Gastrocnemius medialis (tissue), 4 donors: ENCODE measurements at places on chromosomes 6 and 20.
A peak's percentile ranks its signal among the peaks of the same experiment; 100 is the strongest.

DNA sequence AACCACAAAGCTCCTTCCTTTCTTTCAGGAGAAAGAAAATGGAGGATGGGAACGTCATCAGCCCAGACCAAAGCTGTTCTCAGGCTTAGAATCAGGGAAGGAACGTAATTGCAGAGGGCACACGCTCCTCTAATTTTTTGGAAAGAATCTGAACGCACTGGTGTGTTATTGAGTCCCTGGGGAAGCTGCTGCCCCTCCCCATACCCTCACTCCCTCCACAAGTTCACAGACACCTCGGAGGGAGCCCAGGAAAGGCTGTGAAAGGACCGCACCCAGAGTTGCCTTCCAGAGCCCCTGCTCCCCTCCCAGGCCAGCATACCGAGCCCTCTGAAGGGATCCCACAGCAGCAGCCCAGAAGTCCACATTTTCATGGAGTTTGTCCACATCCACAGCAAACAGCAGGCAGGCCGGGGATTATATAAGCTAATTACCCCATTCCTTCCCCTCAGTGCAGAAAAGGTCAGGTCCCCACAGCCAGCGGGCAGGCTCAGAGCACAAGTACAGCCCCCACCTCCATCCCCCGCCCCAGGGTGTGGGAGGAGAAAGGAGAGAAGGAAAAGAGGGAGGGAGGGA is 53.7 kb downstream of the ANKRD60 start:
- peak; percentile 52 for DNase-seq

- no peak for DNase-seq
Observed at GRCh38 chr6:111367393-111368088, 115.5 kb downstream of the REV3L start.

DNA sequence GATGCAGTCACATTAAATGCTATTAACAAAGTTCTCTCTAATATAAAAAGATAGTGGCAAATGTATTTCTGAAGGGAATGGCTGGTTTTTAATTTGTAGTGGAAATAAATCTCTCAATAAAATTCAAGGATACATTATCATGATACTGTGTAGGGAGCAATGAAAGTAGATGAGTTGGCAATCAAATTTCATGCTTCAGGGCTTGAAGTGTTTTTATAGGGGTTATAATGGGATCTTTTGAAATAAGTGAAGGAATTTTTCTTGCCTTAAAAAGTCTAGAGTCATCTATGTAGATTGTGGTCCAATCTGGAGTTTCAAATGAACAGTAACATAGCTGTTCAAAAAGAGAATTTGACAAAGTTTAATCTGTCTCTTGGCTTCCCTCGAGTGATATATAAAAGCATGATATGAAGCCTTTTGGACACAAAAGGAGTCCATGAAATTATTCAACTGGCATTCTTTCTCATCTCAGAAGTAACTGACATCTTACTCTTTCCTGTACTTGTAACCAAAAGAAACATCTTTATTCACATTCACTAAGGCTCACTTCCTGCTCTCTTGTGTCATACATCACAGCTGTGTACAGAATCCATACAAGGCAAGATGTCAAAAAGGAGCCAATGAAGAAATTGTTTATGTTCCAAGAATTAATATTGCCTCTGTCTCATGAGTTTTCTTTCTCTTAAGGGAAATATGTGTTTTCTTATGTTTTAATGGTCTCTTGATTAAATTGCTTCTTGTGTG is 591.0 kb upstream of the GJE1 start:
- DNase-seq, result no peak

- no peak for DNase-seq
Observed at GRCh38 chr6:149642829-149643580, 5.5 kb downstream of the KATNA1 start.

DNA sequence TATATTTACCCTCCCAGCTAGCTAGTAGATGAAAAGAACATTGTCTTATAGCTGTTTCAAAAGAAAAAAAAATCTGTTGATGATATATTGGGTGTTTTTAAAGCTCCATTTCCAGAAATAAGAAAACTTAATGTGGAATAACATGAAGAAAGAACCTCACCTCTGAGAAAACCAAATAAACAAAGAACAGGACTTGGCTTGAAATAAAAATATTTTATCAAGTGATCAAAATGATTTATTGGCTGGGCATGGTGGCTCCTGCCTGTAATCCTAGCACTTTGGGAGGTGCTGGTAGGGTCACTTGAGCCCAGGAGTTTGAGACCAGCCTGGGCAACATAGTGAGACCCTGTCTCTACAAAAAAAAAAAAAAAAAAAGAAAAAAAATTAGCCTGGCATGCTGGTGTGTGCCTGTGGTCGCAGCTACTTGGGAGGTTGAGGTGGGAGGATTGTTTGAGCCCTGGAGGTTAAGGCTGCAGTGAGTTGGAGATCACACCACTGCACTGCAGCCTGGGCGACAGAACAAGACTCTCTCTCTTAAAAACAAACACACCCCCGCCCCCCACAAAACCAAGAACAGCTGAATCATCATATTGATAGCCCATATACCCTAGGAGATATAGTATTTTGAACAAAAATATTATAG is 7.9 kb downstream of the RNF24 start:
- no peak for DNase-seq

DNA sequence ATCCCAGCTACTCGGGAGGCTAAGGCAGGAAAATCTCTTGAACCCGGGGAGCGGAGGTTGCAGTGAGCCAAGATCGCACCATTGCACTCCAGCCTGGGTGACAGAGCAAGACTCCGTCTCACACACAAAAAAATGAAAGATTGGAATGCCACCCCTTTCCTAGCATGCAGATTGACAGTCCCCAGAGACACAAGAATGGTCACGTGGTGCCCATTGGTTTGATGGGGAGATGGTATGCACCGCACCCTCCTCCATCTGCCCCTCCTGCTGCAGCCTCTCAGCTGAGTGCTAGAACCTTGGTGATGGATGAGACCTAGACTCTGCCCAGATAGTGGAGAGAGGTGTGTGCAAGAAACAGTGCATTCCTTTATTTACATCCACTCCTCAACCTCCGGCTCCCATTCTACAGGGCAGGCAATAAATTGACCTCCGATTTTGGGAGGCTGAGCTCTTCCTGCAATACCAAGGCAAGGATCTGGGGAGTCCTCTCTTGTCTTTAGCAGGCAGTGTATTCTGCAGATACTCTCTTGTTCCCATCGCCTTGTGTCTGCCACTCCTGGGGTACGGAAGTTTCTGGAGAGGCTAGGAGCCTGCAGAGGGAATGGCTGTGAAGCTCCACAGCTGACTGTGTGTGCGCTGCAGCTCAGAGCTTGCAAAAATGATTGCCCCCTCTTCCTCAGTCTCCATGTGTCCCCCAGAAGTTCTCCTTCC is 1.1 kb upstream of the RNF24 start:
- DNase-seq, result no peak

GRCh38 chr6:75643173-75643572 is 41.5 kb downstream of the SENP6 start:
- DNase-seq, result no peak

DNA sequence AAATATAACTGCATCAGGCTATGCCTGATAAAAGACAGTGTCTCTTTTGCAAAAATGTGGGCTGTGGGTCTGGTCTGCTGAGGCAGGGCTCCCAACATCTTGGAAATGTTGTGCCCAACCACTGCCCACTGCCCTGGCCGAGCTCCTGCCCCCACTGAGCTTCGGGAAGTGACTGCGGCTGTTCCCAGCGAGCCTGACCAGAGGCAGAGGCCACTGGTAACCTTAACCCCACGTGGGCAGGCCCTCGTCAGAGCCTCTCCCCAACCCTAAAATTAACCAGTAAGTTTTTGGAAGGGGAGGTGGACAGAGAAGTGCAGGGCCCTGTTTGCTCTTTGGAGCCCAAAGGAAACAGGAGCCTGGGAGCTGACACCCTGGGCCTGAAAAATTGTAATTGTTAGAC is 225.9 kb downstream of the MAFB start:
- no peak for DNase-seq

DNA sequence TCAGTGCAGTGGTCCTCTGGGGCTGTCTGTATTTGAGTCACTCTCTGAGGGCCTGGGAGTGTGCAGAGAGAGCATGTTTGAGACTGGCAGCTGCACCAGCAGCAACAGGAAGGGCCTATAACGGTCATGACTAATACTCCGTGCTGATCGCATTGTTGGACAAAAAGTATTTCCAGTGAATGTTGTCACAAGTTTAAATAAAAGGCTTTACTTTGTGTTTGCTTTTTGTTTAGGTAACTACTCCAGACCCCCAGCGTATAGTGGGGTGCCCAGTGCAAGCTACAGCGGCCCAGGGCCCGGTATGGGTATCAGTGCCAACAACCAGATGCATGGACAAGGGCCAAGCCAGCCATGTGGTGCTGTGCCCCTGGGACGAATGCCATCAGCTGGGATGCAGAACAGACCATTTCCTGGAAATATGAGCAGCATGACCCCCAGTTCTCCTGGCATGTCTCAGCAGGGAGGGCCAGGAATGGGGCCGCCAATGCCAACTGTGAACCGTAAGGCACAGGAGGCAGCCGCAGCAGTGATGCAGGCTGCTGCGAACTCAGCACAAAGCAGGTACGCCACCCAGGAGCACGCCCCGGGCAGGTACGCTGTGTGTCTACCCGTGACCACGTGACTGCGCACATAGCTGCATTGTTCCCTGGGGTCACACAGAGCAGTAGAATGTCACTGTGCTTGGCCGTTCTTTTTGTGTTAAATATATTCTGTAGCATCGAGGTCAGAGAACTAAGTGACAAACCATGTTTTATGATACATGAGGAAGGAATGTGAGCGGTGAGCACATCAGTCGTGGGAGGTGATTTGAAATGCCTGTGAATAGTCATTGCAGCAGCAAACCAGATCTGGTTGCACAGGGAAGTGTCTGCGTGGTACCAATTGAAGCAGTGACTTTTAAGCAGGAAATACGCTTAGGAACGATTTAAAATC is 174.7 kb downstream of the TMEM242 start:
- DNase-seq, result peak; percentile 69

GRCh38 chr6:53162606-53163005 is 14.0 kb upstream of the GCM1 start:
- DNase-seq, result no peak

DNA sequence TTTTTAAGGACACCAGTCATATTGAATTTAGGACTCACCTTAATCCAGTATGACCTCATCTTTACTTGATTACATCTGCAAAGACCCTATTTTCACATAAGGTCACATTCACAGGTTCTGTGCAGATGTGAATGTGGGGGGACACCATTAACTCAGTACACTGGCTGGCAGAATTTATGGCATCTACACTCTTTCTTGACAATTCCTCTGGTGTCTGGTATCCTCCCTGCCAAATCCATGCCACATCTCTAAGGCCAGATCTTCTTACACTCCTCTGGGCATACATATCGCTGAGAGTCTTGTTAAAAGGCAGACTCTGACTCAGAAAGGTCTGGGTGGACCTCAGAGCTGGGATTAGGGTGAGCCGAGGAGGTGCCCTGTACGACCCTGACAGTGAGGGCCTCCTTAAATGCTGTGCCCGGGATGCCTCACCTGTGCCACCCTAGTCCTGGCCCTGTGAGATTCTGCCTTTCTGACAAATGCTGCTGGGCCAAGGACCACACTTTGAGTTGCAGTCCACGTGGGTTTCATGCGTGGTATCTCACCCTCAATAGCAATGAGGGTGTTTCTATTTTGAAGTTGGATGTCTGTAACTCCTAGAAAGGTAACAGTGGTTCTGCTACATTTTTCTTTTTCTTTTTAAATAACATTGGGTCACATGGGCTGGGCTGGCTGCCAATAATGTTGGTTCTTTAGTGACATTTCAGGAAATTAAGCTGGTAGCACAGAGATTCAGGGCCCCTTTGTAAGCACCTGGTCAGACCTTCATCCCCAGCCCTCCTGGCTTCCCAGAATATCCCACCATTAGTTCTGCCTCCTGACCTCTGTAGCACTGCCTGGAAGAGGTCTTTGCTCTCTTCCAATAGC is 17.2 kb upstream of the LRRN4 start:
- no peak for DNase-seq

- no peak for DNase-seq
Observed at GRCh38 chr6:16633961-16634360, 127.3 kb downstream of the ATXN1 start.

DNA sequence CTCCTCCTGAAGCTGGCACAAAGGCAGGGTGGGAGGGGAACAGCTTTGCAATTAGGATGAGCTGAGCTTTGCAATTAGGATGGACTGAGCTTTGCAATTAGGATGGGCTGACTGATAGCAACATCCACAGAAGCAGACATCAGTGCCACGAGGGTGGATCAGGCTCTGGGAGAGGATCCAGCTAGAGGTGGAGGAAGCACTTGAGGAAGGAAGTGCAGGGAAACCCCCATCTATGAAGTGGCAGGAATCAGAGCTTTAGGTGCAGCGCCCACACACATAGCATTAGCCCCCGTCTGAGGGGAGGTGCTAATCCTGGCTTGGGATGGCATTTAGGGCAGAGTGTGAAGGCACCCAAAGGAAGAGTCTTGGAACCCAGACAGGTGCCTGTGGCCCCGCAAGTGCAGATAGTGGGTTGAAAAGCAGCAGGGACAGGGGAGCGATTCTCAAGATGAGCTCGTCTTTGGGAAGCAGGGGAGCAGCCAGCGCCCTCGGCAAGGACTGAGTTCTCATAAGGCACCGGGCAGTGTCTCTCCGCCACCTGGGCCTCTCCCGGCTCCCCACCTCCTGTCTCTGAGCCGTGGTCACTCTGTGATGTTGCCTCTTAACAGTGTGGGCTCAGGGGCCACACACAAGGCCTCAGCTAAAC is 12.0 kb upstream of the THBS2 start:
- DNase-seq, result no peak

GRCh38 chr6:107690643-107691061 is 133.5 kb downstream of the SCML4 start:
- no peak for DNase-seq

GRCh38 chr6:131116755-131117360 is 18.4 kb upstream of the AKAP7 start:
- DNase-seq, result no peak
